ENCODE measurements at places on chromosomes 12 and 14.

DNA sequence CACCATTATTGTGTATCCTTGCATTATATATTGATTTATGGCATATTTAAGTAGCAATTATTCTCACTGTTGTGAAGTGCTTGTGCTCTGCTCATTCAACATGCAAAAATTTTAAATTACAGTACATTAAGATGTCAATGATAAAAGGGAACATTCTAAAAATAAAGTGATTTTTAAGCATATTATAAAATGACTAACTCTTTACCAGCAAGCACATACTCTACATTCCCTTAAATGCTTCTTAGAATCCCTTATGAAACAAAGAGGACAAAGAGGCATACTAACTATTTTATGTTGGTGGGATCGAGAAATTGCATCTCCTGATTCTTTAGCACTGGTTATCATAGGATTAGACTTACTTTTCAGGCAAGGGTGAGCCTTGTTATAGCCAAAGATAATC is 46.6 kb upstream of the ZDHHC17 start:
- DNase-seq: no peak

DNA sequence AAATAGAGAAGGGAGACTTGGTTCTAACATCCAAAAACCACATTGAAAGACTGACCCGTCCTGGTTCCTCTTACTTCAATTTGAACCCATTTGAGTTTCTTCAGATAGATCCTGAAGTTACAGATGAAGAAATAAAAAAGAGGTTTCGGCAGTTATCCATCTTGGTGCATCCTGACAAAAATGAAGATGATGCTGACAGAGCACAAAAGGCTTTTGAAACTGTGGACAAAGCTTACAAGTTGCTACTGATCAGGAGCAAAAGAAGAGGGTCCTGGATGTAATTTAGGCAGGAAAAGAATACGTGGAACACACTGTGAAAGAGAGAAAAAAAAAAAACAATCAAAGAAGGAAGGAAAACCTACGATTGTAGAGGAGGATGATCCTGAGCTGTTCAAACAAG is 25.4 kb upstream of the NFKBIA start:
- DNase-seq: no peak

DNA sequence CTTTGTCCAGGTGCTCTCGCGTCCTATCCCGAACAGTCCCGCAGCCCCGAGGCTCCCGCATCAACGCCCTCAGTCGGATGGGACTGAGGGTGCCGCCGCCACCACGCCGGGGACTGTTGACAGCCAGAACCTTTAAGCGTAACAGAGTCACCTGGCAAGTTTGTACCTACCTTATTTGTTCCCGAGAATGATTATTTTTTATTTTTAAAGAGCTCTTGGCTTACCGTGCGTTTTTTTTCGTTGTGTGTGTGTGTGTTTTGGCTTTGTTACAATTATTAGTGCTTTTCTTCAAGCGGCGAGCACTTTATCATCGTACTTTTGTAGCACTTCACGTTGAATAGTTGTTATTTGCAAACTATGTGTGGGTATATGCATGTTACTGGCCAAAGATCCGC is 463 bp downstream of the COA8 start:
- DNase-seq: no peak

- DNase-seq: no peak
Measured at GRCh38 chr12:21849878-21850277, 75.4 kb upstream of the KCNJ8 start.

GRCh38 chr12:2547273-2548044 is 247.3 kb upstream of the FKBP4 start:
- DNase-seq: no peak

DNA sequence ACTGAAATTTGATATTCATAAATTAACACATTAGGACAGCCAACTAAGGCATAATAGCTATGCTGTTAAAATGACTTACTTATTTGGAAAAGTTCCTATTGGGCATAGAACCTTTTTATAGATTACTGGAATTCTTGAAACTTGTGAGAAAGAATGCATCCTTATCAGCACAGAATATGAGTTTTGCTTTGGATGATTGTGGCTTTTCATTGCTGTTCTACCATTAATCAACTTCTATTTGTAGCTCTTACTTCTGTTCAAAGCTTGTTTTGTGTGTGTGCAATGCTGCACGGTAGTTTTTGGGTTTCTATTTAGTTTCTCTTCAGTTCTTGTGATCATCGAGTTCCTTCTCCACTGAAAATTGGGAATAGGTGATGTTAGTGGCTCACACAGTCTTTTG is 152.4 kb upstream of the PELI2 start:
- no peak for DNase-seq

DNA sequence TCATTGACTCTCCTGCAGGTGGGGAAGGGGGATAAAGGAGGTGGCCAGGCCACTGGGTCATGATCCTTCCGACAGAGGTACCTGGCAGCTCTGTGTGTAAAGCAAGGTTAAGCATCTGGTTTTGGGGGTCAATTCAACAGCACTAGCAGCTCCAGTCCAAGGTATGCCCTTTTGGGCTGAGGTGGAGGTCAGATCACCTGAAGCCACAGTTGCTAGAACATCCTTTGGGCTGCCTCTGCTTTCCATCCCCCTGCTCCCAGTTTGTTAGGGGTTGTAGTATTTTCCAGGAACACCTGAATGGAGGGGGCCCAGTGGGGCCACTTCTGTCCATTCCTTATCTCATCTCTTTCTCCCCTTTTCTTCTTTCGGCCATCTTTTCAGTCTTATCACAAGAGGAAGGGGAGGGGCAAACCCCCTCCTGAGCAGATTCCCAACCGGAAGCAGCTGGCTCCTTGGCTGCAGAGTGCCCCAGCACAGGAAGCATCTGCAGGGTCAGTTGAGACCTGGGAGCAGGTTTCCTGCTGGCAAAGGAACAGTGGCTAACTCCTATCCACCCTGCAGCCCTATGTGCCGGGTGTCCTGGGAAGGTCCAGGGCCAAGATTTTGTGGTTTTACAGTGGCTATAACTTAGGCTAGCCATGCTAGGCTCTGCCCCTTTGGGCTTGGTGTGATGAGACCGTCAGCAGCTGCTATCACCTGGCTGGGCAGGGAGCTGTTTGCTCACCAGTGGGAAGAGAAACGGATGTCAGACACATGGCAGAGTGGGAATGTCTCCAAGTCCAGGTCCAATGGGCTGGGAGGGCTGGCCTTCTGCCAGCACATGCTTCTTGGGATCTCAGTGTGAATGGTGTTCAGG is 40.2 kb downstream of the SH2B3 start:
- no peak for DNase-seq

- DNase-seq: no peak
Measured at GRCh38 chr12:13680916-13681315, 300.5 kb downstream of the GRIN2B start.

- DNase-seq: no peak
Measured at GRCh38 chr14:44960146-44960545, 1.6 kb downstream of the KLHL28 start.
